Stimulated activated naive CD4-positive, alpha-beta T cell (primary cell): ENCODE measurements at places on chromosomes 1 and 21.

DNA sequence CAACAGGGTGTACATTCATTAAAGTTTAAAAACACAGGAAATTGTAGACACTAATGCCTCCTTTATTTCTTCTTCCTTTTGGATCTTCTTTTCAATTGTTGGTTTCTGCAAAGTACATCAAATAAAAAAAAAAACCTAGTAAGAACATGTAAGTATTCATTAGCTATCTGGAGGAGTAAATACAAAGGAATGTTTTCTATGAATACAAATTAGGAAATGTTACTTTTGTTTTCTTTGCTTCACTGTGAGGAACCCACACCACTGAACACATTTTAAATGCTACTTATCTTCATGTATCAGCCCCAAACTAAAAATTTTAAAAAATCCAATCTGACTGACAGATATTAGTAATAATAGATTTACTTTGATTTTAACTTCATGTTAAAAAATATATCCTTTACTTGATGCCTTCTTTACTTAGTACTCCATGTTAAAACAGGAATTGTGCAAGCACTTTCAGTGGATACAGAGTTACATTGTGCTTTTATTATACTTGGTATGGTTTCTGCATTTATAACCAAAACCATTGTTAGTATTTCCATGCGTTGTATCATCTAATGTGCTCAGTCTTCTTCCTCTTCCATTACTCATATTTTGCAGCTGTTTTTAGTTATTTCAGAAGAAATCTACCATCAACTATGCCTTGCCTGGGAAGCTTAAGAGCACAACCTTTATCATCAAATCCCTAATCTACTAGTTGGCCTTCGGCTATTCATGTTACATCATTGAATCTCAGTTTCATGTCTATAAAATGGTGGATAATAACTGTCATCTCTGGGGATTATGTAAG lies 236.9 kb upstream of the DPYD start:
- no peak for DNase-seq

GRCh38 chr21:32131960-32132359 lies 146.9 kb downstream of the MIS18A start:
- no peak for DNase-seq

GRCh38 chr1:203095061-203095690 lies 9.4 kb upstream of the MYOG start:
- no peak for DNase-seq

GRCh38 chr21:36891121-36891520 lies 75.3 kb downstream of the HLCS start:
- no peak for DNase-seq

DNA sequence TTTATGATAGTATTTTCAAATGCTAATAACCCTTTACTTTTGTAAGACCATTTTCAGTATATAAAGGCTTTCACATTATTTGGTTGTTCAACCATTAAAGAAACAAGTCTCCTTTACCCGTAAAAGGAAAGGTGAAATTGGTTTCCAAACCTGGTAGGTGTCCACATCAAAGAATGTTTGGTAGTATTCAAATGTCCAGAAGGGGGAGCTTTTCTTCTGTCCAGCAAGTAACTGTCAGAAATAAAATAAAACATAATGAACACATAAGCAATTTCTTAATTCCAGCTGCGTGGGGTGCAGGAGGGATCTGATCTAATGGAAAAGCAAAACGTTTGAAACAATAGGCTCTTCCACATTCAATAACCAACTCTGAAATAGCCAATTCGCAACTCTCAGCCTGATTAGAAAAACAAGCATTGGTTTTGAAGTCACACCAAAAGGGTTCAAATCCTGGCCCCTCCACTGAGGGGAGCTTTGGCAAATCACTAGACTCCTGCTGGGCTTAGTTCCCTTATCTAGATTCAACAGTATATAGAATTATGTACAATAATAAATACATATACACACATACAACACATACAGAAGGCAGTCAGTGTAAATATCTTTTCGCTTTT lies 11.0 kb downstream of the YIPF1 start:
- no peak for DNase-seq

DNA sequence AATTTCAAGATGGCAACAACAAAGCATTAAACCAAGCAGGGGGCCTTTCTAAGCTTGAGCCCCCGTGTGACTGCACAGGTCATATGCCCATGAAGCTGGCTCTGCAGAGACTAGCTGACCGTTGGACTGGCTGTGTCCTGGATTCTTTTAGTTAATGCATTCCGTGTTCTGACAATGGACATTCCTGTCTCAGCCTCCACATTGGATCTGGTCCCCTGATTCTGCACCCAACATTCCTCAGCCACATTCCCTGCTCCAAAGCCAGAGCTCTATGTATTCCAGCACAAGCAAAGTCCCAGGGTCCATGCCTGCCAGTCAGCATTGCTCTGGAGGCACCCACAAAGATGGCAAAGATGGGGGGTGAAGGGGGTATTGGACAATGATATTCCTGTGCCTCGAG lies 5.1 kb upstream of the NAV1 start:
- DNase-seq: no peak

GRCh38 chr1:54278941-54279422 lies 79.0 kb downstream of the MRPL37 start:
- DNase-seq: no peak

- no peak for DNase-seq
Measured at GRCh38 chr1:151175863-151176262, at the start of gene TMOD4. TSS of gene TMOD4 (minus strand) at chr1:151175981. CDS start at chr1:151174875, 1,106 bp downstream.

- DNase-seq: no peak
Measured at GRCh38 chr1:208455821-208456220, 211.6 kb upstream of the PLXNA2 start.

- no peak for DNase-seq
Measured at GRCh38 chr1:80988926-80989325, 811.8 kb upstream of the ADGRL2 start.

DNA sequence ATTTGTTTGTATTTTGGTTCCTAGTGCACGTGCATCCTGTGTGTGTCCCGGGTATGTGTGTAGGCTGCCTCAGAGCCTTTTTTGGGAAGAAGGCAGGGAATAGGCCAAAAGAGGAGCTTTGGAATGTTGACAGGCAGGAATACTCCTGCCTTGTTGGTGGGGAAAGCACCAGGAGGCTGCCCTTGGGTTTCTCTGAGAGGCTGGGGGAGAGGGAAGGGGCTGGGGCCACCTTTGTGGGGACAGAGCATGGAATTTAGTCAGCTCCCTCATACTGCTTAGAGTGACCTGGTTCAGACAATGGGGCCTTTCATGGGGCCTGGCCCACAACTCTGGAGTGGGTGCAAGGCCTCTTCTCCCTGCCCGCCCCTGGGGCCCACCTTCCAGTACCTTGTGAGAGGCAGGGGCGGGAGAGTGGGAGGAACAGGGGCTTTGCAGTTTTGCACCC lies 31.3 kb downstream of the ACOT11 start:
- no peak for DNase-seq
